IMR-90 (cell line): ENCODE measurements at places on chromosomes 7 and 10. TPM values are rescaled to one million over a fixed set of nuclear protein-coding genes. Genes with fewer than 3 reads are reported as not detected.

The COA1 gene
- total RNA-seq, result 59.5 and 66.4 TPM in 2 replicates

The TUBAL3 gene
- not detected in 2 replicates for total RNA-seq

The SLC13A1 gene
- not detected in 2 replicates for total RNA-seq

The TSPAN12 gene
- 0.72 and 1.1 TPM in 2 replicates for total RNA-seq

The HECW1 gene
- total RNA-seq, result 1.1 and 1.3 TPM in 2 replicates

The SCRN1 gene
- 124 and 141 TPM in 2 replicates for total RNA-seq

The GPR15LG gene
- not detected in 2 replicates for total RNA-seq

The UCN3 gene
- total RNA-seq, result not detected in 2 replicates

The TBL2 gene
- 81.7 and 94.1 TPM in 2 replicates for total RNA-seq

The RAMP3 gene
- not detected in 2 replicates for total RNA-seq

DNA sequence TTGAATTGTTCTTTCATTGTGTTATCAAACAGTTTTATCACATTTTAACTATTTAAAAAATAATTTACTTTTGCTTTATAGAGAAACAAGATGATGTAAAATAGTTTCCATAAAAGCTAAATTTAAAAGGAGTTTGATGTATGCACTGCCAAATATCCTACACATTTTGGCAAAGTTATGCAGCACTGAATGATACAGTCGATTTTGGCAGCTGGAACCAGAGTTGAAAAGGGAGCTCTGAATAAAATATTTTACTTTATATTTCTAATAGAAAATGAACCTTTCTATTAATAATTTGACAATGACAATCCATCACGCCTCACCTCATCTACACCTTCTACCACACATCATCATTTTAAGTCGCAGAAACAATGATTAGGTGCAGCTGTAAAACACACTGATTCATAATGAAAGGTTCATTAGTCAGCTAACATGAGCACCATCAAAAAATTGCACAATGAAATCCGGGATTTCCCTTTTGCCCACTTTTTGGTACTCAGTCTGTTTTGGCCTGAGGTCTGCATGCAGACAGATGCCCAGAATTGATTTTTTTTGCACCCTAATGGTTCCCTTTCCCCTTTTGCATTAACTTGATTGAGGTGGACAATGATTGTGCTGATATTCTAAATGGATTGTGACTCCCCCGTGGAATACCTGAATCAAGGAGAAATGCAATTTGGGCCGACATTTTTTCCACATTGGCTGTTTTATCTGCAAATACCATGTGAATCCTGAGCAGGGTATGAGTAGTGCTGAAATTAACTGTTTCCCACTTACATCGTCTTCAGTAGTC is 105.8 kb downstream of the THSD7A start:
- DNase-seq, result no peak

GRCh38 chr7:44154703-44155102 is 13.6 kb upstream of the MYL7 start:
- DNase-seq, result no peak

- DNase-seq, result peak; percentile 6
These were observed 8.3 kb upstream of the ATP6V0E2 start for GRCh38 chr7:149865437-149865836.

- no peak for DNase-seq
These were observed 207.8 kb downstream of the RAMP3 start for GRCh38 chr7:45365341-45365740.

DNA sequence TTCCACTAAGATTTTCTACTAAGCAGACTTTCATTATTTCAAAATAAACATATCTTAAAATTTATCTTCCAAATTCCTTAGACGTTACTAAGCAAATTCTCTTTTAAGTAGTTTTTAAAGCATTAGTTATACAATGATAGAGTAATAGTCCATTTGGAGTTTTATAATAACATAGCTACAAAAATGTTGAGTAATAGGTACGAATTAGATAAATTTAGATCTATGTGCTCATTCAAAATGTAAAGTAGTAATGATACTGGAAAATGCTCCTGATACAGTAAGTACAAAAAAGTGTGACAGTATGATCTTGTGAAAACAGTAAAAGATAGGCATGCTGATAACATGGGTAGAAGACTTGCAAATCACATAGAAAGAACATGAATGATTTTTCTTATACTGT is 4.5 kb downstream of the DMTF1 start:
- DNase-seq, result peak; percentile 60

DNA sequence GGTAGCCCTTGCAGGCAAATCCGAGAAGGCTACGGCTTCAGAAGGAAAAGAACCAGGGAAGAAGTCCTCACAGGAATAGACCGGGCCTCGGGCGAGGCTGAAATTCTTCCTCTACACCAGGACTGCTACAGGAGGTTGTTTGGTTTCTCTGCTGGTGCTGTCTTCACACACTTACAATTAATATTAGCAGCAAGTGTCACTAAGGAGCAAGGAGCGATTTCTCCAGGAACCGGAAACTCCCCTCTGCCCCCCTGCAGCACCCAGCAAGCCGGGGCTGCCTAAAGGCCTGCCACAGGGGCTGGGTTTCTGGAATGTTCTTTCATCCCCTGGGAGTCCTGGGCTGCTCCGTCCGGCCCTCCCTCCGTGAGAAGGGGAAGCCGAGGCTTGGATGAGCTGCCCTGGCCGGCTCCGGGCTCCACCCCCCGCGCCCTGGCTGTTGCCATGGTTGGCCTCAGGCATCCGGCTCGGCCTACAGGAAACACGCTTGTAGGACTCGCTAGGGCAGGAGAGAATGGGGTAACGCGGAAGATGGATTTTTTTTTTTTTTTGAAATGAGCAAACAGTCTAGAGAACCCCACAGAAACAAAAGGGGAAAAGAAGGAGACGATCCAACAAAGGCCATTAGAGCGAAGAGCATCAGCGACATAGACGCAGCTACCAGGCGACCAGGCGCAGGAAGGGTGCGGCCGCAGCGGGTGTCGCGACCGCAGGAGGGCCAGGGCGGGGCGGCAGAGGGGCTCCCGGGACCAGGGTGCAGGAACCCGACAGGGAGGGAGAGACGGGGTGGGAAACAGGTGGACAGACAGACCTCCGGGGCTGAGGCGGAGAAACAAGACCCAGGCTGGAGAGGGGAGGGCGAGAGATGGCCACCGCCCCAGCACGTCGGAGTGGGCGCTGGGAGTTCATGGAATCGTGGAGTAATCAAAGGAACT is 33.0 kb downstream of the EN2 start:
- DNase-seq, result no peak

GRCh38 chr10:66586897-66587679 is 338.7 kb upstream of the LRRTM3 start:
- DNase-seq, result no peak

GRCh38 chr10:115171392-115171960 is 78.3 kb downstream of the ATRNL1 start:
- DNase-seq, result no peak

GRCh38 chr10:118957966-118958365 is 71.5 kb upstream of the NANOS1 start:
- DNase-seq, result no peak

DNA sequence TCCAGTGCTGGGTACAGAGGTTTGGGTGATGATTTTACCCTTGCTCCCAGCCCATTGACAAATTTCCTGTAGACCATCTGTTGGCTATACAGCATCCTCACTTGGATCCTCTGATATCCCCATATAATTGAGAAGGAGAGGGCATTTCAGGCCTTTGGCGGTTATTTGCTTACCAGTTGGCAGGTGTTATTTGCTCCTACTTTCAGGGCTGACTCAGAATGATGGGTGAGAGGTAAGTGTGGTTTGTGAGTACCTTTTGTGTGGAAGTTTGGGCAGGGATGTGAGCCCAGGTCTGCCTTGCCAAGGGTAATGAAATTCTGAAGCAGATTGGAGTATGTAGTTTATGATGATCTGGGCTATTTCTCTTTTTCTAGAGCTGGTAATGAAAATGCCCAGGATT is 93.6 kb downstream of the LRMDA start:
- no peak for DNase-seq

DNA sequence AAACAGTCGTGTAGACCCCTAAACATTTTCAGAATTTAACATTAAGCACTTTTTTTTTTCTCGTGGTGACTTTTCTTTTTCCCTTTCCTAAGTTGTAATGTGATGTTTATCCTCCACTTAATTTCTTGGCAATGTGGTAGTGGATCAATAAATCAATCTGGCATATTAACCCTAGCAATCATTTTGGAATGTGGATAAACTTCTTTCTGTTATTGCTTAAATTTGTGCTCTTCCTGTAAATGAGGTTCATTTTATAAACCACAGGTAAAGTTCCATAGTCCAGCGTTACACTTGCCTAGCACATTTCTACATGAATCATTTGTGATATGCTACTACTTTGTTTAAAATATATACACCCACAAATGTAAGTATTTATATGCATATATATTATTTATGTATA is 247.4 kb upstream of the ETV1 start:
- no peak for DNase-seq

DNA sequence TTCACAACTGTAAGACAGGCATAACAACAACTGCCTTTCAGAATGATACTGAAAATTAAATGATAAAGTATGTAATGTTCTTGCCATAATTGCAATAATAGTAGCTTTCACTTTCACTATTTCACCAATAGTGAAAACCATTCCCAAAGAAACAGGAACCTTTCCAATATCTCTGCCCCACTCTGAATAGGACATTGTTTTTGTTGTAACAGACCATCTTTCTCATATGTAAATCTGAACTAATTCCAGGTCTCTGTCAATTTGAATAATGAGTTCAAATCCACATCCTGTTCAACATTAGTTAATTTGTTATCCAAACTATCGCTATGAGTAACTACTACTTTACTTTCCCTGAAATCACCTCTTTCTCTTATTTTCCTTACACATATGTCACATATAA is 148.0 kb downstream of the LRRN3 start:
- peak; percentile 22 for DNase-seq

DNA sequence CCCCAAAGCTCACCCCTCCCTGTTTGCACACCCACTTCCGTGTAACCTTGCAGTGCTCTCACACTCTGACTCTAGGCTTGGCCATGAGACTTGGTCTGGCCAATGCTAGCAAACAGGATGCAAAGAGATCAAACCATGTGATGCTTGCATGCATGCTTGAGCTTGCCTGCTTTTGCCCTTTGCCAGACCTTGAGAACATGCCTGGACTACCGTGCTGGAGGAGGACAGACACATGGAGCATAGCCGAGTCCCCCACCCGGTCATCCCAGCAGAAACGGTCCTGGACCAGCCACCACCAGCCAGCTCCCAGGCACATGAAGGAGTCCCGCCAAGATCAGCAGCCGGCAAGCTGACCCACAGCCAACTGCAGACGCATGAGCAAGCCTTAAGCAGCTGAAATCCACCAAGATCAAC is 23.4 kb downstream of the PYROXD2 start:
- peak; percentile 49 for DNase-seq

DNA sequence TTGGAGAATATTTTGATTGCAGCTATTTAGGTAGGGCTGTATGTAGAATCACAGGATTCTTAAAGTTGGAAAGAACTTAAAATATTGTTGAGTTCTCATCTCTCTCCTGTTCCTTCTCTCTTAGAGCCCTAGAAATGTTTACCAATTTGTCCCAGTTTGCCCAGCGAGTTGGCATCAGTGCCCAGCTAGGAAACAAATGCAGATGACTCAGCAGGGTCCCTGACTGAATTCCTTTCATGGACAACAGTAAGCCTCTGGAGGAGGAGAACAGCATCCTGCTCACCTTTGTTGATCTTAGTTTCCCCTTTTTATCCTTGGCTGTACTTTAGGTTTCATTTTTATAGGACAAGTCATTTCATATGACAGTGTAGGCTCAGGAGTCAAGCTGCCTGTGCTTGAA is 89.3 kb downstream of the SEC23IP start:
- no peak for DNase-seq

DNA sequence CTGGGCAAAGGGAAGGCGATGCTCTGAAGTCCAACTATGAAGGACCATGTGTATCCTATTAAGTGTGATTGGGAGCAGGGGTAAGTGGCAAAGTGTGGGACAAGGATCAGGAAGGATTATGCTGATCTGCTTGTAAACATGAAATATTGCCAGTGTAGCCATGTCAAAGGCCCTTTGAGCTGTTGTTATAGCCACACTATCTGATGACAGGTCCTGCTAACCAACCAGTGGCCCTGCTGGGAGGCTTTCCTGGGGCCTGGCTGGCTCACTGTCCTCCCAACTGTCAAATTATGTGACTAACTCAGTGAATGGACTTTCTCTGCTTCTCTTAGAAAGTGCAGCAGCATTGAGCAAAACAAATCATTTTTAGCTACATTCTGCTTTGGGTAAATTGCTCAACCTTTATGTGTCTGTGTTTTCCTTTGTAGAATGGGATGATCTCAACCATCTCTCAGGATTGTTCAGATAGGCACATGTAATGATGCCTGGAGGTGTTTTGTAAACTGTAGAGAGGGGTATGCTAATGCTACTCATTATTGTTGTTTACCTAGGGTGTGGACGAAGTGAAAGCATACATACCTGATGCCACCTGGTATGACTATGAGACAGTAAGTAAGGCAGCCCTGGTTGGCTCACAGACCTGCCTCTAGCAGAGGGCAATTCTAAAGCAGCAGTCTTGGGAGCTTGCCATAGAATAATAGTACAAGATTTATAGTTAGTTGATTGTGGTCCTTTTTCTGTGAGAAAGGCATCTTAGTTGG is 47.4 kb downstream of the MGAM2 start:
- no peak for DNase-seq

DNA sequence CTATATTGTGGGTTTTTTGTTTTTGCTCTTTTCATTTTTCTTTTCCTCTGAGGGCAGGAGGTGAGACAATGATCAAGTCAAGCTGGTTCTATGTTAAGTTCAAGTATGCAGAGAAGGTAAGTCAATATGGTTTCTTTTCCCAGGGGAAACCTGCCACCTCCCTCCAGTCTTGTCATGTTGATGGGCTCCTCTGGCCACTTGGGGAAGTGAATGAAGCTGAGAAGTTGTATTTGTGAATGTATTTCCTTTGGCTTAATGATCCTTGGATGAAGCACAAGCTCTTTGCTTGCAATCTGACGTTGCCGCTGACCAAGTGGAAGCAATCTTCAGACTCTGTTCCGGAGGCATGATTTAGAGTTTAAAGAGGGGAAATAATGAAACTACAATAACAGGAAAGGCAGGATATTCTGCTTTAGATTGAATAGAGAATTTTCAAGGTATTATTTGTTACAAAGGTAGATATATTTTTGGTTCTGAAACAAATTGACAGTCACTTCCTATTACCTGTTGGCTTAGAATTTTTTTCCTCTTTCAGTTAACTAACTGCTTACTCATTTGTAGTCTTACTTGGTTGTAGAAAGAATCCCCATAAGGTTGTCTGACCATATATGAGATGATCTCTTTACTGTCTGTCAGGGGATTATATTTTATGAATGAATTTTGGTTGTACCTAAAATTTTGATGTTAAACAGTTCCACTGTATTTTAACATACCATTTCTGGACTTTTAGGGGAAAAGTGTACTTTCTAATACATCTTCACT is 369.6 kb downstream of the AUTS2 start:
- DNase-seq, result no peak

- DNase-seq, result peak; percentile 61
These were observed 1.2 kb downstream of the KLF6 start for GRCh38 chr10:3783682-3784432.

DNA sequence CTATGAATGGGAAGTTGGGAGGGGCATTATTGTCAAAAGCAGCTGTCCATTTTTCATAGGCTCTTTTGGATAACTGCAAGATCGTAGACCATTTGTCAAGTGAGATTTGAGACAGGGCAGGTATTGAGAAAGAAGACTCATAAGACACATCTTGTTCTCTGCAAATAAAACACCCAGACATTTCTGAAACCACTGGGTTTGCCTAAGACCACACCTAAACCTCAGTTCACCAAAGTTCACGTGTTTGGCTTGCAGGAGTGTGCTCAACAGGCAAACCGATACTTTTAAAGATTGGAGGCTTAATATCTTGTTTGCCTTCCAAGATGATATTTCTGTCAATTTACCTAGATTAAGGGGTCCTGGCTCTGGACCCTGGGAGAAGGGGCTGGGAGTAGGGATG is 628.4 kb downstream of the CALN1 start:
- no peak for DNase-seq
